HepG2 (cell line): ENCODE measurements at places on chromosomes 7 and 10. TPM values are rescaled to one million over a fixed set of nuclear protein-coding genes. Genes with fewer than 3 reads are reported as not detected.

DNA sequence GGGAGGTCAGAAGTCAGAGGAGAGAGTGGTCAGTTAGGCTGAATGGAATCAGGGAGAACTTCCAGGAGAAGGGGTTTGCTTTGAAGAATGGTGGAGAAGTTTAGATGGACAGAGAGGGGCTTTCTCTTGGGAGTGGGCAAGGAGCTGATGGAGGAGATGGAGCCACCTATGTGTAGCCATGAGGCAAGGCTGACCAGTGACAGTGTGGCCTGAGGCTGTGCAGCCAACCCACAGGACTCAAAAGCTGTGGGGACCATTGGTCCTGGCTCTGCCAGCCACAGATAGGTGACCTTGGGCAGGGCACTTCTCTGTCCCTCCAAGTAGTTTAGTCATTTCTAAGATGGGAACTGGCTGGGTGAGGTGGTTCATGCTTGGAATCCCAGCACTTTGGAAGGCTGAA, 18.7 kb downstream of the NEURL1 start:
- H3K4me3 ChIP-seq, result no peak overlapping the region
- H3K36me3 ChIP-seq, result no peaks in the 10 kb centered on the region
- H3K4me1 ChIP-seq, result peaks cover 47% of the 10 kb centered on the region

Gene DMBT1
- 0.01 TPM in 1 of 2 replicates, not detected in the other for polyA plus RNA-seq

Gene LIPJ
- not detected in 2 replicates for polyA plus RNA-seq

Gene CYP2C19
- polyA plus RNA-seq, result not detected in 2 replicates

Gene EGFR
- 7.9 and 10.0 TPM in 2 replicates for polyA plus RNA-seq

Gene PKD2L1
- polyA plus RNA-seq, result 0.15 and 0.27 TPM in 2 replicates

Gene PAX2
- polyA plus RNA-seq, result not detected in 2 replicates

Gene MYOZ1
- not detected in 2 replicates for polyA plus RNA-seq
